ENCODE measurements at places on chromosomes 13 and 19.

DNA sequence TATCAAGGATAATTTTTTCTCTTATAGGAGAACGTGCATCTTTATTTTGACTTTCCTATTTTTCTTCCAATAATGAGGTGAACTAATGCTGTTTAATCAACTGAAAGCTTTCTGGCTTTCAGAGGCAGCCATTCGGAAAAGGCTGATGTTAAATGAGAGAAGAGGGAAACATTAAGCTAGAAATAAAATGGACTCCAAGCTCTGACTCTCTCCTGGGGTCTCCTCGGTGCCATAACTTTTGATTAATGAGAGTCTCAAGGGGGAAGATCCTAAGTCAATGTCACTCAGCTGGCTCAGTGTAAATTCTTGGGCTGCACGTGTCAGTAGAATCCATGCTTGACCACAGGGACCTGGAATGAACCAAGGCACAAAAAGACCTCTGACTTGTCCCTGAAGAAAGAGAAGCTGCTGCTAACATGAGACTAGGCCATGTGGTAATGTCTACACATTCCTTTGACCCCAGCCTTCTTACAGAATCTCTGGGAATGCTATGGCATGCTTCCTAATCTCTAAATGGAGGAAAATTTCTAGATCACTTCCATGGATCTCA, 152.2 kb upstream of the RFC3 start:
- DNase-seq: no peak

DNA sequence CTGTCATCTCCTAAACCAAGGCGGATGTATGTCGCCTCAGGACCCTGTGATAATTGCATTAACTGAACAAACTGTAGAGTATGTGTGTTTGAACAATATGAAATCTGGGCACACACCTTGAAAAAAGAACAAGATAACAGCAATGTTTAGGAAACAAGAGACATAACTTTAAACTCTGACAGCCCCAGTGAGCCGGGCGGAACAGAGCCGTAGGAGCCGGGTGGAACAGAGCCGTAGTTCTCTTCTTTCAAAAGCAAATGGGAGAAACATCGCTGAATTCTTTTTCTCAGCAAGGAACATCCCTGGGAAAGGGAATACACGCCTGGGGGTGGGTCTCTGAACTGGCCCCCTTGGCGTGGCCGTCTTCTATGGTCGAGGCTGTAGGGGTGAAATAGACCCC, 31.8 kb upstream of the ZNF675 start:
- DNase-seq: no peak

GRCh38 chr13:100657881-100658315, 16.7 kb downstream of the TMTC4 start:
- no peak for DNase-seq

- DNase-seq: no peak
These were observed 19.2 kb downstream of the SIPA1L3 start for GRCh38 chr19:37926255-37926654.

DNA sequence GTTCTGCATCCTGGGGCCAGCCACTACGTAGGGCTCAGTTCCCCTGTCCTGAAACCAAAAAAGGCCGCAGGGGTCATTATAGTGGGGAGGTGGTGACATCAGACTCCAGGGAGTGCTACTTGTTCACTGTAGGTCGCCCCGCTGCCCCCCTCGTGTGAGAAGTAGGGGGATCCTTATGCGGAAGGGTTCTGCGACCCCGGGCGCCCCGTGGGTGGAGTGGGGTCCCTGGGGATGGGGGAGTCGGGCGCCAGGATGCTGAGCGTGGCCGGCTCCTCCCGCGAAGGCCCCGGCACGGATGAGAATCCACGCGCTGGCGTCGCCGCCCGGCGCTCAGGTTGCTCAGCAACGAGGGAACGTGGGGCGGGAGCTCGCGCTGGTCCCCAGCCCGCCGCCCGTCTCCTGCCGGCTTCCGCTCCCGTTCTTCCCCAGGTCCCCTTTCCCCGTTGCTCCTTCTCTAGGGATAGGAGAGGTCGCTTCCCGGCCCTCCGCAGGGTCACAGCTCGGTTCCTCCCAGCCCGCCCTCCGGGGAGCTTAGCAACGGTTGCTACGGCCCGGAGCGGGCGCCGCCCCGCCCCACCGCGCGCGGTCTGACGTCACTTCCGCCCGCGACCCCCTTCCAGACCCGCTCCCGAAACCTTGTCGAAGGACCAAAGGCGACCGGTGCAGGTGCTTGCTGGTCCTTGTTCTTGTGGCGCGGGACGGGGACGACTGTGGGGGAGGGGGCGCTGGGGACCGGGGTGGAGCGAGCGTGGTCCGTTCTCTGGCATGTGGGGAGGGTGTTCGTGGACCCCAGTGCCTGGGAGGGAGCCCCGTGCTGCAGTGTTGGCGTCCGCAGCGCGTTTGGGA, at the start of gene NAT14:
TSS of gene NAT14 (plus strand) at position 596 of the 846 bp plus-strand sequence. CDS start 521 bp downstream, outside the sequence.
- DNase-seq: peak; percentile 75

DNA sequence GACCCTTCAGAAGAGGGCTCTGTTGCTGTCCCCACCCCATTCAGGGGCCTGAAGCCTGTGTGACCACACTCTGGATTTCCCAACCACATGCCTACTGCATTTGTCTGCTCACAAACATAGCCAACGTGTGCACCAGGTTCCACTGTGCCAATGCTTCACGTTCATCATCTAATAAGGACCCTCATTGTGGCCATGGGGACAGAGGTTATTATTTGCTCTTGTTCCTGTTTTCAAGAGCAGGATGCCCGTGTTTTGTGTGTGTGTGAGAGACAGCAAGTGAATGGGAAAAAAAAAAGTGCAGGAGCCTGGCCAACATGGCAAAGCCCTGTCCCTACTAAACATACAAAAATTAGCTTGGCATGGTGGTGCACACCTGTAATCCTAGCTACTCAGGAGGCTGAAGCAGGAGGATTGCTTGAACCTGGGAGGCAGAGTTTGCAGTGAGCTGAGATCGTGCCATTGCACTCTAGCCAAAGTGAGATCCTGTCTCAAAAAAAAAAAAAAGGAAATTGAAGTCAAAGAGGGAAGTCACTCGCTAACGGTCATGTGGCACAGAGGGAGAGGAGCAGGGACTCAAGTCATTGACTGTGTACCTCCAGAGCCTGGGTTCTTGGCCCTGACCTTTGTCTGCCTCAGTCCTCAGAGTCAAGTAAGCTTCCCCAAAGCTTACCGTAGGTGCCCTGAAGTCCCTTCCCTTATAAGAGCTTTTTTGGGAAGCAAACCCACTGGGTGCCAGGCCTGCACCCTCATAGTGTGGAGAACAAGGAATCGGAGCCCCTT, 6.9 kb downstream of the B3GNT8 start:
- DNase-seq: no peak

- no peak for DNase-seq
These were observed 28.2 kb upstream of the C13orf46 start for GRCh38 chr13:114002009-114002544.

- DNase-seq: no peak
These were observed 2.3 kb upstream of the UHRF1 start for GRCh38 chr19:4906963-4907362.
